Activated CD4-positive, alpha-beta T cell treated with anti-CD3 and anti-CD28 coated beads, Interleukin-10, Interleukin-2, amounts not matched to agents 100 ng/mL and 50 ng/mL, durations not matched to agents 16 hours and 8 hours (primary cell): ENCODE measurements at places on chromosomes 1 and 21.

DNA sequence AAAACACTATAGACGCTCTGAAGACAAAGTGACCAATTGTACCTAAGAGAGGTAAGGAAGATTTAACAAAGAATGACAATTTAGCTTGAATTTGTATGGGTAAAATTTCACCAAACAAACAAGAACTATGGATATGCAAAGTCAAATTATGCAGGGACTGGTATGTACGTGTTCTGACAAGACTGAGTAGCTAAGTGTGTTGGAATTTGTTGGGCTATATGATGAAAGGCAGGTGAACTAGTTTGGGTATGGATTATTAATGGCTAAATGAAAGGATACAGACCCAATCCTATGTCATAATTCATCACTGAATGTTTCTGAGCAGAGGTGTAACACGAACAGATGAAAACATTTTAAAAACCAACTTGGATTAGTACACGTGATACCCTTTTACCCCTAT lies 7.6 kb downstream of the DNTTIP2 start:
- no peak for DNase-seq

GRCh38 chr1:25958465-25958864 lies 39.4 kb downstream of the PAFAH2 start:
- no peak for DNase-seq

GRCh38 chr1:107450899-107451664 lies 310.2 kb downstream of the NTNG1 start:
- no peak for DNase-seq

DNA sequence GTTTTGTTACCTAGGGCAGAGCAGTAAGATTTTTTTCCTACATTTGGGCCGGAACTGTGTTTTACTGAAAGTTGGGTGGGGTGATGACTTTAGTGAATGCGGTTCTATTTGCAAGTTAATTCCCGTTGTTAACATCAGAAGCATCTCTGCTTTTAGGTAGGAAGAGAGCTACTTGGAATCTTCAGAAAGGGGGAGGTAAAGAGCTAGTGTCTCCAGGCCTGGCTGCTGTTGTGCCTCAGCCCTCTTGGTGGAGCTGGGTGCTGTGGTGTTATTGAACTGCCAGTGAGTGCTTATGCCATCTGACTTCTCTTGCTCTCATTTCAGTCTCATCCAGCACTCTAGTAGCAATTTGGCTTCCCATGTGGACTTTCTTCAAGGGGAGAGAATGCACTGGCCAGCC lies 3.4 kb downstream of the KDM4A start:
- peak; percentile 17 for DNase-seq

- DNase-seq = no peak
Observed at GRCh38 chr1:101742509-101742908, 254.2 kb downstream of the OLFM3 start.

GRCh38 chr1:234164098-234164709 lies 209.1 kb upstream of the COA6 start:
- DNase-seq = no peak

- DNase-seq = no peak
Observed at GRCh38 chr1:105317976-105318375, 1568.3 kb downstream of the AMY1C start.

GRCh38 chr1:17130138-17130635 lies 10.9 kb upstream of the PADI2 start:
- DNase-seq = no peak

- DNase-seq = no peak
Observed at GRCh38 chr1:222454186-222454585, 93.7 kb downstream of the HHIPL2 start.

DNA sequence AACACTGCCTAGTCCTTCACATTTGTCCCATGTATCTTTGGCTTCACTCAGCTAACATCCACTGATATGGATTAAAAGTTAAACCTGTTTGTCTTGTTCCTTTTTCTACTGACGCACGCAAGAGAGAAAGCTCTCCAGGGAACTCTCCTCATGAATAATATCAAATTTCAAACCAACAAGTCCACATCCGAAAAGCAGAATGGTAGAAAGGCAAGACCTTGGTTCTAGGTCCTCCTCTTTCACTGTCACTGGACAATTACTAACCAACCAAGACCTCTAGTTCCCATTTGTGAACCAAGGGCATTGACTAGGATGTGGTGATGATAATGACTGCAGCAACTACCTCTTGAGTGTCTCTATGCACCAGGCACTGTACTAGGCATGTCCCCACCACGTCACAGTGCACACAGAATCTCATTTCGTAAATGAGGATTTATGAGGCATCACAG lies 8.4 kb downstream of the PLPP3 start:
- no peak for DNase-seq

DNA sequence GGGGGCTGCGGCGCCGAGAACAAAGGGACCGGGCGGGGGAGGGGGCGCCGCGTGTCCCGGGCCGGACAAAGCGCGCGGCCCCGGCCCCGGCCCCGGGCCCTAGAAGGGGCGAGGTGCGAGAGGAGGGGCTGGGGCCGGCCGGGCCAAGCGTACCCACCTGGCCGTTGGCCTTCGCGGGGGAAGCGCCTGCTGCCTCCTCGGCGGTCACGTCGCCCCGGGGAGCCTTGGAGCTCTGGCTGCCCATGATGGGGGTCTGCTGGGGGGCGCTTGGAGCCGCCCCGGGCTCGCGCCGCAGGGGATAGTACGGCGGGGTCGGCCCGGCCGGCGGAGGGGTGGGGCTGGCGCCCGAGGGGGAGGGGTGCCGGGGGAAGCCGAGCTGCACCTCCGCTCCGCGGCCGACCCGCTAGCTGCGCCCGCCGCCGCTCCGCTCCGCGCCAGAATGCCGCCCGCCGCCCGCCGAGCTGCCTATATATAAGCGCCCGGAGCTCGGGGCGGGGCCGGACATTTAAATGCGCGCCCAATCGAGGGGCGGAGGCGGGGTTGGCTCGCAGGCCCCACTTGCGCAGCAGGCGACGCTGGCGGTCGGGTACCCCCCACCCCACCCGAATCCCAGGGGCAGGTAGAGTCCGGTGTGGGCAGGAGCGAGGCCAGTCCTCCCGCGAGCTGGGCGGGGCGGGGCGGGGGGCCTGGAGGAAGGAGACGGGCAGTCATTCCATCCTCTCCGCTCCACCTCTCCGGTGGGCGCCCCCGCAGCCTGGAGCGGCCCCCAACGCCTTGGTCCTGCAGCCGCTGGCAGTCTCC lies at the start of gene MARCKSL1:
MARCKSL1 (minus strand) TSS at position 444 of the 801 bp plus-strand sequence; CDS start at position 244, 200 bp downstream.
- DNase-seq = peak; percentile 81

GRCh38 chr1:173775578-173776226 lies 48.8 kb upstream of the DARS2 start:
- no peak for DNase-seq

GRCh38 chr21:44734841-44735240 lies 23.5 kb upstream of the TSPEAR start:
- no peak for DNase-seq

GRCh38 chr1:215146240-215146975 lies 63.9 kb downstream of the KCNK2 start:
- DNase-seq = peak; percentile 0

DNA sequence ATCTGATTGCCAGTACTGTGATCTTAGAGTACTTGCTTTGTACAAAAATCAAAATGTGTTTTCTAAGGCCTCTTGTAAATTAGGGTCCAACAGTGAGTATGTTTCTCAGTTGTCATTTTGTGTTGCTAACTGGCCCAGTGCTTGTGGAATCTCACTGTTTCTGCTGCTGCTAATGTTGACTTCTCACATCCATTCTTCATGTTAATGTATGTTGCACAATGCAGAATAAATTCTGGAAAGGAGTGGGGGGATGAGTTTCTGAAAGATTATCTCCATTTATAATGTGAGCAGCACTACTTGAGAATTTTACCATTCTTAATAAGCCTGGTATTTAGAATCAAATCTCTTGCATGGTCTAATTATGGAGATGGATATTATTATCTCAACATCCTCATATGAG lies 57.9 kb downstream of the CACHD1 start:
- no peak for DNase-seq

DNA sequence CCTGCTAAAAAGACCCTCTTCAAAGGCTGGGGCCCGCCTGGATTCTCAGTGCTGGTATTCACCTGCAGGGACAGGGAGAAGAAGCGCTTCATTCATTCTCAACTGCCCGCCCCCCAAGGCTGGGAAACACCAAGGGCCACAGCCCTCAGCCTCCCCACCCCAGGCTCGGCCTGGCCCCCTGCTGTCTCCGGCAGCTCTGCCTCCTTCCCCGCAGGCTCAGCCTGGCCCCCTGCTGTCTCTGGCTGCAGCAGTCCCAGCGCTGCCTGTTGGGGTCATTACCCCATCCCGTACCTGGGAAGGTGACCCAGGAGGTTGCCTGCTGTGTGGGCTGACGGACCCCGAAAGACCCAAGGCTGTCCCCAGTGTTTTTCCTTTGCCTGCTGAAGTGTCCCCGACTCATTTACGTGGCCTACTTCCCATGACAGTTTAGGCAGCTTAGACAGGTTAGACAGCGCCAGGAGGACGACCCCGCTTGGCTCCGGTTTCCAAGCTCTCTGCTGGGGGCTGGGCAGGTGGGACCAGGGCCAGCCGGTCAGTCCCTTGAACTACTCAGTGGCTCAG lies 22.9 kb upstream of the CLSTN1 start:
- DNase-seq = no peak

DNA sequence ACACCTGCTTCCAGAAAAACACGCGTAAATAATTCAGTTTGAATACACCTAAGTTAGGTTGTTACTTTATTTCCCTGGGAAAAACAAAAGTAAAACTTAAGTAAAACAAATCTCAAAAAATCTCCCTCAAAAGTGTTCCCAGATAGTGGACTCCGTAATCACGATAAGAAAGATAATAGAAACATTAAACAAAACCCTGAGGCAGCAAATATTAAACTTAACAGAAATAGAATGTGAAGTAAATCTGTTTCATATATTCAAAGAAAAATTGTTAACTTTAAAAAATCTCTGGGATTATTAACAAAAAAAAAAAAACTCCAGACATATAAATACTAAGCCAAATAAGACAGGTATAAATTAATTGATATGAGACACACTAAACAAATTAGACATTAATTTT lies 743.2 kb upstream of the NCAM2 start:
- DNase-seq = no peak

- peak; percentile 47 for DNase-seq
Observed at GRCh38 chr1:181134543-181135436, 46.3 kb downstream of the IER5 start.

- DNase-seq = no peak
Observed at GRCh38 chr1:159751031-159751430, 29.7 kb upstream of the DUSP23 start.

GRCh38 chr1:11955221-11955620 lies 20.7 kb downstream of the PLOD1 start:
- no peak for DNase-seq
